Mammary epithelial cell (primary cell): ENCODE measurements at places on chromosomes 1 and 21. TPM values are rescaled to one million over a fixed set of nuclear protein-coding genes. Genes with fewer than 3 reads are reported as not detected.

Gene REG4
- 0.08 TPM for polyA plus RNA-seq

Gene C1orf141
- not detected for polyA plus RNA-seq

Gene ESRRG
- polyA plus RNA-seq: 0.09 TPM

Gene TNFRSF1B
- 0.08 TPM for polyA plus RNA-seq

Gene KIAA1614
- 0.03 TPM for polyA plus RNA-seq

Gene PTPN14
- 52.9 TPM for polyA plus RNA-seq

Gene TCEA3
- polyA plus RNA-seq: 0.56 TPM

Gene SEC16B
- 0.99 TPM for polyA plus RNA-seq

Gene OR2T11
- not detected for polyA plus RNA-seq

Gene ETV3L
- not detected for polyA plus RNA-seq

Gene LCE1F
- polyA plus RNA-seq: 1.1 TPM

Gene PDE4DIP
- 33.9 TPM for polyA plus RNA-seq

Gene FLG
- polyA plus RNA-seq: 0.50 TPM
